A549 (cell line): ENCODE measurements at places on chromosomes 4 and X.

GRCh38 chr4:144709793-144710525 is 64.0 kb downstream of the HHIP start:
- peak; percentile 44 for DNase-seq

GRCh38 chr4:6682862-6683590 is 10.7 kb upstream of the S100P start:
- DNase-seq, result no peak

GRCh38 chr4:13597141-13597540 is 30.4 kb downstream of the BOD1L1 start:
- peak; percentile 29 for DNase-seq

DNA sequence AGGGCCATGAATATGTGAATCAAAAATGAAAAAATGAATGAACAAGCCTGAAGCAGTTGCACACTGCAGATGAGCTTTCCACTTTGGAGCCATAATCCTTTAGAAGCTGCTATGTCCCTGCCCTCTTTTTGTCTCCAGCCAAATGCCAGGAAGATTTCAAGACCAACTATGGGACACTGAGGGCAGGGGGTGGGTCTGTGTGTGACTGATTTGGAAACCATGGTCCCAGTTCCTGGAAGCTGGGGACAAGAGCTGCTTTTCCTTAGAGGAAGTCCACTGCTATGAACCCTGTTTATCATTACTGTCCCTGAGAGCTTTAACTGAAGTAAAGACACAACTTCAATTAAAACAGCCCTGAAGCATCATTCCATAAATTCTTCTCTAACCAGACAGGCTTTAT is 153.9 kb upstream of the GPC4 start:
- no peak for DNase-seq

GRCh38 chr4:55012363-55013230 is 112.8 kb downstream of the KDR start:
- no peak for DNase-seq

DNA sequence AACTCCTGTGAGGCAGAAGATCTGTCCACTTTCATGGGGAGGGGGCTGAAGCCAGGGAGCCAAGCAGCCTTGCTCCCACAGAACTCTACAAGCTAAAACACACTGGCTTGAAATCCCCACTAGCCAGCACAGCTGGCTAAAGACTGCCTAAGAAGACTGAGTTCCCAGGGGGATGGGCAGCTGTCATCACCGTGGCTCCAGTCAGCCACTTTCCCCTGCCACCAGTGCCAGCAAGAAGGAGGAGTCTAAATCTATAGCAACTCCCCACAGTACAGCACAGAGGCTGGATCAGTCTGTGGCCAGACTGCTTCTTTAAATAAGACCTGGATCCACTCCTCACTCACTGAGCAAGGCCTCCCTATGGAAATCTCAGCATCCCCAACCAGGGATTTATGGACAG is 308.6 kb downstream of the FAM47B start:
- no peak for DNase-seq

DNA sequence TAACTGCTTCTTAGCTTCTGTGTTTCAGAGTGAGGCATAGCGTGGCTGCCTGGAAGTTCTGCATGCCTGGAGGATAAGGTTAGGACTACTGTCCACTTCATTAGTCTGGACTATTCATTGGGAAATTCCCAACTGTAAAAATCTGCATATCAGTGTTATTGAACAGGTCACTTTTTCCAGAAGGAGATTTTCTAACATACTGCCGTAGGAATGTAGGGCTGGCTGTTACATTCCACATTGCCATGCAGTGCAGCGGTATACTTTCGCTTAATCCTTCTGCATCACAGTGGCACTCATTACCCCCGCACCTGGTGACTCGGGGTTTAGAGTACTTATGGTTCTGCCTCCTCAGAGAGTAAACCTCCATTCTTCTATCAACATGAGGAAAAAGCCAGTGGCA is 104.6 kb downstream of the NPFFR2 start:
- no peak for DNase-seq

DNA sequence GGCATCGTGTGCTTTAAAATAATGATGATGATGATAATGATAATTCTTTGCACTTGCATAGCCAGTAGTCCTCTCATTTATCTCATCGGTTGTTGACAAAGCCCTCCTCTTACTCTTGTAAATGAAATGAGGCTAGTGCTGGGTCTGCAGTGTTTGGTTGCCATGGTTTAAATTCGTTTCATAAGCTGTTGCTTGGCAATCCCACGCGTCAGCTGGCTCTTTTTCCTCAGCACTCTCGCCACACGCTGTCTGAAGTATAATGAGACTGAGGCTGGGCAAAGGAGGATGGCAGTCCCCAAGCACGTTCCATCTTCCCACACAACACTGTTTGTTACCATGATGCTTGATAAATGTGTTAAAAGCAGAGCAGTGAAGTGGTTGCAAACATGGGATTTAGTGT is 15.5 kb downstream of the PAGE4 start:
- DNase-seq, result no peak

- DNase-seq, result no peak
These were observed 24.7 kb downstream of the IL3RA start for GRCh38 chrX:1361275-1361674.

- DNase-seq, result no peak
These were observed 1268.6 kb downstream of the RAPGEF2 start for GRCh38 chr4:160371446-160371845.

DNA sequence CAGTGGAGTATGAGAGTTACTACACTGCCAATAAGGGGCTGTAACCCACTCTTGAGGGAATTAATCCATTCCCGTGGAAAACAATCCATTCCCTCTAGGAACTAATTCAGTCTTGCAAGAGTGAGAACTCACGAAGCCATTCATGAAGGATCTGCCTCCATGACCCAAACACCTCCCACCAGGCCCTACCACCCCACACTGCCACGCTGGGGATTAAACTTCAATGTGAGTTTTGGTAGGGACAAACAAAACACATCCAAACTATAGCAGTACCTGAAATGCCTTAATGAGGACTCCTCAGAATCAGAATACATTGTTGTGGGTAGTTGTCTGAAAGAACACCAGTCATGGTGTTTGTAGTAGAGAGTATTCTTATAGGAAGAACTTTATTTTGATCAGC is 19.2 kb downstream of the PAGE4 start:
- no peak for DNase-seq

DNA sequence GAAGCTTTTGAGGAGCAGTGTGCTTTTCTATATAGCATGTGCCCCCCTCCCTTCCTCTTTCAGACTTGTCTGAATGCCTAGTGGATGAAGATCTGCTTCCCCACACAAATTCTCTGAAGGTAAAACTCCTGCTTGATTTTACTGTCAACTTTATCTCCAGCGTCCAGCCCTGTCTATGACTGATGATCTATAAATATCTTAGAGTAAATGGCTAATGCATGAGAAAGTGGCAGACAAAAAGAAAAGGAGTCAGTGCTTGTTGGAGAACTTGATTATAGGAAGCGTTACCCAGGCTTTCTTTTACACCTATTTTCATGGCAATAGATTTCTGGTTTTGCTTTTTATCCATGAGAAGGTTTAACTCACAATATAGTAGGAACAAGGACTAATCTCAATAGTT is 168.3 kb upstream of the HS3ST1 start:
- DNase-seq, result no peak

DNA sequence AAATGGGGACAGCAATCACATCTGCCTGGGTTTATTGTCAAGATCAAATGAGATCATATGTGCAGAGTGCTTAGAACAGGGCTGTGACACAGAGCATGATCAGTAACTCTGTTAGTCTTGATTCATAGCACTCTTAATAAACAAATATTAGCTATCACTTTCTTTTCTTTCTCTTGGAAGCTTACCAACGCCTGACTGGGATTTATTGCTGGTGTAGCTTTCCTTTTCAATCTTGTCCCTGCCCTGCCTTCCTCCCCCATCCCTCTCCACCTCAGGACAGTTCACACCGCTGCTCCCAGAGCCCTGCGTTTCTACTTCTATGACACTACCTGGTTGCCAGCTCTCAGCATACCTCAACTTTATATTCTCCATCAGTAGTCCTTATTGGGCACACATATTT is 120.7 kb downstream of the LDB2 start:
- DNase-seq, result no peak

DNA sequence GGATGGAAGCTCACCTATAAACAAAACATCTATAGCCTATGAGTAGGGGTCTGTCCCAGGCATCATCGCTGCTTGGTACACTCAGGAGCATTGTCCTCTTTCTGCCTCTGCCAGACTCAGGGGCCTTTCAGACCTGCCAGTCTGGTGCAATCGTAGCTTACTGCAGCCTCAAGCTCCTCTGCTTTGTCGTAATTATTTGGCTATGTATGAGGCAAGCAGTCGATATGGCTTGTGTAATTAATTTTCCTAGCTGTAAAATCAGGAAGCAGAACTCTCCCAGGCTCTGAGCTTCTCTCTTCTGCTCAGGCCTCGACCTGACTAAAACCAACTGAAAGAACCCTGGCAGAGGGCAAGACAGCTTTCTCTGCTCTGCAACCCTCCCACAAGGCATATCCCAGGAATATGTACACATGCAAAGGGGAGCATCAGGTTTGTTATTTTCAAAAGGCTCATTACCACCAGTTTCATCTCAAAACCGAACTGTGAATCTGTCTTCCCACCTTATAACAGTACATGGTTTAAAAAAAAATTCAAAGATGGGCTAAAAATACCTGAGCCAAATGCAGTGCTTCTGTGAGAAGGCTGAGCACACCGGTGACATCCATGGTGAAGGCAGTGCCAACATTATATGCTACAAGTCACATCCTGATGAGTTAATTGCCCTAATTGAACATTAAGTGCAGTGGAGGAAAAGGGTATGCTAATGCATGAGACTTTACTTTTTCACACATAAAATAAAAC is 309.2 kb upstream of the EMCN start:
- no peak for DNase-seq

DNA sequence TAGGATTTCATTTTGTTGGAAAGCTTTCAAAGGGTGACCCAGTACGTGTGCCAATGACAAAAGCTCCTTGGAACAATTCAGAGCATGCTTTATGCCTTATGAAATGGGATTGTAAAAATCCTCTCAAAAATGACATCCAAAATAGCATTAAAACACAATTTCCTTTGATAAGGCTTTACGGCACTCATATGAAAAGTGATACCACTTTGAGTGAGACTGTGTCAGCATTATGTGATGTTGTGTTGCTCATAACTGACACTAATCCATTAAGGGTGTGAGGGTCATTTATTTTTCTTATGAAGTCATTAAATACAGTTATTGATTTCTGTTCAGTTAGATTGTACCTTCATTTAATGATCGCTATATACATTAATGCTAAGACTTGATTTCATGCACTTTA is 250.2 kb downstream of the TENM3 start:
- no peak for DNase-seq

DNA sequence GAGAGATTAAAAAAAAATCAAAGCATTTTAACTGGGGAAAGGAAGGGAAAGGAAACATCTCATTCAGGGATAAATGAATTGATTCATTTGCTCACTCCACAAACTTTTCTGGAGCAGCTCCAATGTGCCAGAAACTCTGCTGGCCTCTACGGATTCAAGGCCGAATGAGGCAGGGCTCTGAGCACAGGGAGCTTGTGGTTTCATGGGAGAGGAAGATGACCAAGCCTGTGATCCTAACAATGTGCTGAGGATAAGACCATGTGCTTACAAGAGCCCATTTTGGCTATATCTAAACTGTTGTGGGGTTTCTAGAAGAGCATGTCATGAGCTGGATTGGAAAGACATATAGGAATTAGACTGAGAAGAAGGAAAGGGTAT is 137.5 kb downstream of the ZNF674 start:
- DNase-seq, result no peak

DNA sequence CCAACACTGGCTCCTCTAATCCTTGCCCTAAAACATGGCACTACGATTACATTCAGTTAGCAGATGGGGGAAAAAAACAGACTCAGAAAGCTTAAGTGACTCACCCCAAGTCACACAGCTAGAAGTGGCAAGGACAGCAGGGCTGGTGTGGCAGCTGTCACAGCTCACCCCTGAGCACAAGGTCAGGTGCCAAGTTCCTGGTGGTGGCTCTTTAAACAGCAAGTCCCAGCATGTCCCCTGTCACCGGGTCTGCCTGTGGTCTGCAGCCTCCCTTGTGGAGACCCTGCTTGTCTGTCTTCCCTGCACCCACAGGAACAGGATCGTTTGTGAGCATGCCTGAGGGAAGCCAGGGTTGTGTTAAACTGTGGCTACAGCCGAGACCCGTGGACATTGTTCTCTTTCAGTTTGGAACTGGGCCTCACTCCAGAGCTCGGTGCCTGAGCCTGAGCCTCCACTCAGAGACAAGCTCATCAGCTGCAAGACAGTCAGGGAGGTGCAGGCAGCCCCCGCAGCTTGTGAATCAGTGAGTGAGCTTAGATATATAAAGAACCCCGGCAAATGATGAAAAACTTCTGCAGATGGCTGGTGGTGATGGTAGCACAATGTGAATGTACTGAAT is 260.8 kb downstream of the BCOR start:
- no peak for DNase-seq

GRCh38 chrX:16870862-16871815 is 977 bp upstream of the RBBP7 start:
- no peak for DNase-seq

DNA sequence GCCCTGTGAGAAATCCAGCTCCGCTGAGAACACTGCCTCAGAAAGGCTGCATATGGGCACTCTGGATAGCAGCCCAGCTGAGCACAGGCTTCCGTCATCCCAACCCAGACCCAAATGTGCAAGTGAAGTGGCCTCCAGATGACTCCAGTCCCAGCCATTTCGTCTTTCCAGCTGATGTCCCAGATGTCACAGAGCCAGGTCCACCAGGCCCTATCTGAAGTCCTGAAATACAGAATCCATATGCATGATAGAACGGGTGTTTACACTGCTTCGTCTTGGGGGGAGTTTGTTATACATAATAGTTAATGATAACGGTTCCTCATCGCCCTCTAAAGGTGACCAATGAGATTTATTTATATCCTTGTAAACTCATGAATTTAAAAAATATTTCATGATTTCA is 72.6 kb upstream of the TRIM2 start:
- no peak for DNase-seq

DNA sequence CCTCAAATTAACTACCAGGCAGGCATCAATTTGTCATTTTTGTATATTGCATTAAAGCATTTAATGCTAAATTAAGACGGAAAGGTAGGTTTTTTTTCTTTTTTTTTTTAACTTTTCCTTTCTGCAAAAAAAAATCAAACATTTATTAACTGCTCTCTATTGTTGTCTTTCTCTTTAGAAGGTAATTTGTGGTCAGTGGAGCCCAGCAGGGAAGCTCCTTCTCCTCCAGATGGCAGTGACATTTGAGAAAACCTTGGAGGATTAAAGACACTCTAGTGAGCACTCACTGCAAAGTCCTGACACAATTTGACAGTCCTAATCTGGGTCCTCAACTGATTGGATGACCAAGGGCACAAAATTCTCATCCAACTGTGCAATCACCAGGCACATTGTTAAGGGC is 102.4 kb downstream of the SLIT2 start:
- no peak for DNase-seq
